ENCODE measurements at places on chromosomes 6 and 20. TPM values are rescaled to one million over a fixed set of nuclear protein-coding genes. Genes with fewer than 3 reads are reported as not detected.

DNA sequence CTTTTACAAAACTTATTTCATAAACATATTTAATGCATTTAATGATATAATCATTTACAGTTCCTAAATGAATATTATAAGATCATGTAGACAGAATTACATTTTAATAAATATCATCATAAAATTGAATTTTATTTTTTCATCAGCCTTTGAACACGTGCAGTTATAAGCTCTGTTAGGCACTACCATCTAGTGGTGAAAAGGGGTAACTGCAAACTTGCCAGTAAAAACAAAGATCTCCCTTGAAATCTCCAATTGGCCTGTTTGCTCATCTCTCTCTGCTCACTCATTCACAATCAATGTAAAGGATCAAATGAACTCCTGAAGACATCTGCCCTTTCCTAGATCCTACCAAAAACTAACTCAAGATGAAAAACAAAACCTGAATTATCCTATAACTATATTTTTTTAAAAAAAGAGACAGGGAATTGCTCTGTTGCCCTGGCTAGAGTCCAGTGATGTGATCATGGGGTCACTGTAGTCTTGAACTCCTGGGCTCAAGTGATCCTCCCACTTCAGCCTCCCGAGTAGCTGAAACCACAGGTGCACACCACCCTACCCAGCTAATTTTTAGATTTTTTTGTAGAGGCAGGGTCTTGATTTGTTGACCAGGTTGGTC, 31.7 kb downstream of the SAMHD1 start:
- peak; percentile 60 for DNase-seq

DNA sequence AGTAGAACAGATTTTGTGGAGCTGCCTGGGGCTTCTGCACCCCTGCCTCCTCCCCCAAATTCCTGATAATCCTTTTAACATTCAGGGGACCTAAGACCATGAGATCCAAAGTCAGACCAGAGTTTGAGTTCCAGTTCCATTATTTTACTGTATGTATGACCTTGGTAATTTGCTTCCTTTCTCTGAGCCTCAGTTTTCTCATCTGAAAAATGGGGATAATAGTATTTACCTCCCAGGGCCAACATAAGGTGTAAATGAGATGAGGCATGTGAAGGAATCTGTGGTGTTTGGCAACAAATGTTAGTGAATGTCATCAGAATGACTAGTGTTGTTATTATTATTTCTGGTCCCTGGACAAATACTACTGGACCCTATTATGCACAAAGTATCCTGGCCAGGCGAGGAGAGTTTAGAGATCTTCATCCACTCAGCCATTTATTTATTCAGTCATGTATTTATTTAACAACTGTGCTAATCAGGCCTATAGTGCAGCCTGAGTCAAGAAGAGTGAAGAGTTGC, 47.3 kb downstream of the CDH22 start:
- no peak for DNase-seq

DNA sequence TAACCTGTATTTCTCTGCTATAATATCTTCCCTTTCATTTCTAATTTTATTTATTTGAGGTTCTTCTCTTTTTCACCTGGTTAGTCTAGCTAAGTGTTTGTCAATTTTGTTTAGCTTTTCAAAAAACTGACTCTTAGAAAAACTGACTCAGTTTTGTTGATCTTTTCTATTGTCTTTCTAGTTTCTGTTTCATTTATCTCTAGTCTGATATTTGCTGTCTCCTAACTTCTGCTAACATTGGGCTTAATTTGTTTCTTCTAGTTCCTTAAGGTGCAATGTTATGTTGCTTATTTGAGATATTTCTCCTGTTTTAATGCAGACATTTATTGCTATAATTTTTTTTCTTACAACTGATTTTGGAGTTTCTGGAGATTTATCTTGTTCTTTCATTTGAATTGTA, 1011.0 kb downstream of the EPHA7 start:
- DNase-seq = no peak

DNA sequence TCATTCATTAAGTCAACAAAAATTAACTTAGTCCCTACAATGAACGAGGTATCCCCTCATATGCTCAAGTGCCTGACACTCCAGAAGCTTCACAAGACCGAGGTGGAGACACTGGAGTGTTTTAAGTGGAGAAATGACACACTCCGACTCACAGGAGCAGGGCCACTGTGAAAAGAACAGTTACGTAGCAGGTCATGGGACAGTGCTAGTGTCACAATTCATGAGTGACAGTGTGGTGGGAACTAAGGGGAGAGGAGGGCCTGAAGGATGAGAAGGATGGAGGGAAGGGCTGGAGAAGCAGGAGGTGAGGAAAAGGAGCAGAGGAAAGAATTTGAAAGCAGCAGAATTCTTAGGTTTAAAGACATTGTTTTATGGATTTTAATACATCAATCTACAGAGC, 1.3 kb upstream of the HLA-A start:
- DNase-seq = no peak

- DNase-seq = no peak
These were observed 400.4 kb upstream of the PTCHD4 start for GRCh38 chr6:48511378-48511777.

GRCh38 chr6:25086500-25087091, 150.8 kb upstream of the RIPOR2 start:
- no peak for DNase-seq

GRCh38 chr20:37251825-37252477, 9.7 kb downstream of the GHRH start:
- DNase-seq = peak; percentile 57

GRCh38 chr6:170050591-170051041, 240.3 kb downstream of the DLL1 start:
- no peak for DNase-seq

DNA sequence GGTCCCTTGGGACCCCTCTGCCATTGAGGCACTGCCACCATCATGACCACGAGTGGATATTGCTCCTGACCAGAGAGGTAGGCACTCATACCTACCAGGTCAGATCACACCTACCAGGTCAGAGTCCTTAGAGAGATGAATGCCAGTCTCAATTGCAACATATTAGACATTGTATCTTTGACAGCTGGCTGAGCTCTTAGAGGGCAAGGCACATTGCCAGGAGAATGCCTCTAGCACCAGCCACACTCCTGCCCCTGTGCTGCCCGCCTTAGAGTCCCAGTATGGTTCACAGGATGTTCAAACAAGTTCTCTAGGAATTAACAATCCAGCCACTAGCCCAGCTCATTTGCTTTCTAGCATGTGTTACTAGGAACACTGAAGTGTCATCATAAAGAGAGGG, 65.9 kb downstream of the TMEM244 start:
- DNase-seq = no peak

- no peak for DNase-seq
These were observed 470.3 kb upstream of the JARID2 start for GRCh38 chr6:14775528-14775927.

- no peak for DNase-seq
These were observed 108.6 kb downstream of the BANF2 start for GRCh38 chr20:17808357-17808756.

DNA sequence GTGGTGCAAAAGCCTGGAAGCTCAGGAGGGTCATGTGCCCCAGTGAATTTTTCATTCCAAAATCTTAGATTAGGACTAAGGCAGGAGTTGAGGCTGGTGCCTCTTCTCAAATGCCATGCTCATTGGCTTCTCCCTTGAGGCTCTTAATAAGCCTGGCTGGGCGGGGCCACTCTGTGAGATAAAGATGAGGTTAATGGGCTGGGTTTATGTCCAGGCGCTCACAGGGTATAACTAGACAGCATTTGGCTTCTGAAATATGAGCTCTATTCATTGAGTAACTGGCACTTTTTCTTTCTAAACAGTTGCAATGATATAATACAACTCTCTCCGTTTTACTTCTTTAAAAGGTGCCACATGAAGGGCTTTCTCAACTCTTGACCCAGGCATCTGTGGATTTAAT, 156.3 kb downstream of the SCML4 start:
- no peak for DNase-seq

DNA sequence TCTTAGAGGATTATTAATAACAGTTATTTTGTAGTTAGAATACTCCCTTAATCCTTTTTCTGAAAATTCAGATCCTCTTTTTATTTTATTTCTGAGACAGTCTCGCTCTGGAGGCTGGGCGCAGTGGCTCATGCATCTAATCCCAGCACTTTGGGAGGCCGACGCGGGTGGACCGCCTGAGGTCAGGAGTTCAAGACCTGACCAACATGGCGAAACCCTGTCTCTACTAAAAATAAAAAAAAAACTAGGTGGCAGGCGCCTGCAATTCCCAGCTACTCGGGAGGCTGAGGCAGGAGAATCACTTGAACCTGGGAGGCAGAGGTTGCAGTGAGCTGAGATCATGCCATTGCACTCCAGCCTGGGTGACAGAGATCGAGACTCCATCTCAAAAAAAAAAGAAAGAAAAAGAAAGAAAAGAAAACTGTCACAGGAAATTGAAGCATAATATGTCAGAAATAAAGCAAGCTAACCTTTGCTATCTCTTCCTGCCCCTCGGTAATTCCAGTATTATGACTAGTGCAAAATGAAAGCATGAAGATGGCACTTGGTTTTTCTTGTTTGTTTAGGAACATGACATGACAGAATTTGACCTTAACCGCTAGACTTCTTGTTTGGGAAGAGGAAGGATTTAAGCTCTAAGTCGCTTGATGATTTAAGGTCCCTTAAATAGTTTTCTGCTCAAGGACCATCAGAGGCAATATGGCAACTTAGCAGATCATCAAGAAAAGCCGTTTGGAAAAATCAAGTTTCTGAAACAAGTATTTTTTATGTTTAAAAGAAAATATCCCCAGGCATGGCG, 1.8 kb upstream of the RBM39 start:
- no peak for DNase-seq

DNA sequence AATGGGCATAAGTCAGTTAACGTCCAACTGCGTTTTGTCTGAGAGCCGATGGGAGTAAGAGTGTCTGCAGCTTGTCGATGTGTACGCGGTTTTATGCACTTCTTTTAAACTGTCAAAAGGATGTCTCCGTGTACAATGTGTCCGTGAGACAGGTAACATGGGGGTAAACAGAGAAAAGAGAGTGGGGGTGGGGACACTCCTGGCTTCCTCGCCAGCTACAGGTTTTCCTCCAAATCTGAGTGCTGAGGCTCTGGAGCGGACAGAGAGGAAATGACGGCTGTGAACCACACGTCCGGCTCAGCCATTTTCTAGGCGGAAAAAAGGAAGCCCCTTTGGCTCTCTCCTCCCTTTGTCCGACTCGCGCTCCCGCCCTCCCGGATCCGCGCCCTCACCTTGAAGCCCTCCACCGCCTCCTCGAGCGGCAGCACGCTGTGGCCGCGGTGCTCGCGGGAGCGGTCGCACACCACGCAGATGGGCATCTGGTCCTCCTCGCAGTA, 916 bp downstream of the TRIM27 start:
- DNase-seq = peak; percentile 68

DNA sequence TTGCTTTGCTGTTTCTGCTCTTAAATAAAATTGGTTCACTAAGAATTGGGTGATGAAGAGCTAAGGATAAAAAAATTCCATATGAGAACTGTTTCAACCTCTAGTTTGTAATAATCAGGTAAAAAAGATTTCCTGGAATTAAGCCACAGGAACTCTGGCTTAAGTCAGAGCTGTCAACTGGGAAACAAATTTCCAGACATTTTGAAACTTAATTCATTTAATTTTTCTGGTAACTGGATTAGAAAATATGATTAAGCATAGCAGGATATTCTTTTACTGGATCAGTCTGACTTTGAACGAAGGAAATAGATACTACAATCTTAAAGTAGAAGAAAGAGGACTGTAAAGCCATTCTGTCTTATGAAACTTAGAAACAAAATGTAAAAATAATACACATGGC, 1.3 kb upstream of the VIP start:
- no peak for DNase-seq

DNA sequence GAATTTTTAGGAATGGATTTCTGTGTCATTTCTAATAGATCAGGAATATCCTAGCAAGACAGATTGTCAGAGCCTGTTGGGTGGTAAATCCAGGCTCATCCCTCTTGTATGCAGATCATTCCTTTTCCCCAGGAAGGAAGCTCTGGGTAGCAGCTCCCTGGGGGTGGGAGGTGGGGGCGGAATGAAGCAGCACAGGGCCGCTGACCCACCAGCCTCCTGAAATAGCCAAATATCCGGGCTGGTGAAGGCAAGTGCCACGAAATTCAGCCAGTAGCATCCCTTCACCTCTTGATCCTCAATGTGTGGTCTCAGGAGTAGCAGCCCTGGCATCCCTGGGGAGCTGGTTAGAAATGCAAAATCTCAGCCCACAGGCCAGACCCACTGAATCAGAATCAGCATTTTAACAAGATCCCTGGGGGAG, 256.9 kb downstream of the LRFN2 start:
- peak; percentile 69 for DNase-seq

- peak; percentile 32 for DNase-seq
These were observed 381.9 kb upstream of the EPHA7 start for GRCh38 chr6:93801101-93801847.

- no peak for DNase-seq
These were observed 406.0 kb downstream of the GRIK2 start for GRCh38 chr6:101799531-101799930.

- no peak for DNase-seq
These were observed 39.6 kb downstream of the ILRUN start for GRCh38 chr6:34657037-34657306.

GRCh38 chr6:15294504-15294903, 48.6 kb downstream of the JARID2 start:
- DNase-seq = no peak

DNA sequence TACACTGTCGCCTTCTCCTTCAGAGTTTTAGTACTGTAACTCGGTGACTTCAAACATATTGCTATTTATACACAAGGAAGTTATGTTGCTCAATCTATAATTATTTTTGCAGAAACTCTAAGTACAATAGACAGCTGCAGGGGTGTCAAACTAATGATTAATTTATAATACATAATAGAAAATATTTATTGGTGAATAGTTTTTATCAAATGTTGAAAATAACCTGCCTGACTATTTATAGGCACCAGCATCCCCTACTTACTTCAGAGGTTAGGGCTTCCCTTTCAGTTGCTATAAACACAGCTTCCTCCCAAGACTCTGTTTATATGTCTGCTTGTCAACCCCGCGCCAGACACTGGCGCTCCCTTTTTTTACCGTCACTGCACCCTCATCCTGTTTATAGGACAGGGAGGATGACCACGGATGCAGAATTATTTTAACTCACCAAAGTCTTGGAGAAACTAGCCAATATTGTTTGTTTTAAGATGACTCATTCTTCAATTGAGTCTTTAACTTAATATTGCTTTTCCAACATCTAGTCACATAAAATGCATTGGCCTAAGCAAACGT, 225.0 kb downstream of the ALDH8A1 start:
- DNase-seq = no peak

BANF2 gene
- not detected for total RNA-seq

SPATS1 gene
- total RNA-seq = not detected

BMP2 gene
- 13.0 TPM for total RNA-seq

POPDC3 gene
- total RNA-seq = 1.1 TPM

GPR63 gene
- 6.2 TPM for total RNA-seq

PDYN gene
- 0.15 TPM for total RNA-seq

TMEM200A gene
- 4.2 TPM for total RNA-seq

TOX2 gene
- total RNA-seq = 1.6 TPM

BLOC1S5 gene
- 15.6 TPM for total RNA-seq

SLC16A10 gene
- 5.1 TPM for total RNA-seq

ADTRP gene
- total RNA-seq = not detected

AGER gene
- total RNA-seq = 2.2 TPM

FIG4 gene
- 23.6 TPM for total RNA-seq

PXDC1 gene
- total RNA-seq = 1.4 TPM

ERVFRD-1 gene
- not detected for total RNA-seq
